ENCODE measurements at places on chromosomes 4 and X.

DNA sequence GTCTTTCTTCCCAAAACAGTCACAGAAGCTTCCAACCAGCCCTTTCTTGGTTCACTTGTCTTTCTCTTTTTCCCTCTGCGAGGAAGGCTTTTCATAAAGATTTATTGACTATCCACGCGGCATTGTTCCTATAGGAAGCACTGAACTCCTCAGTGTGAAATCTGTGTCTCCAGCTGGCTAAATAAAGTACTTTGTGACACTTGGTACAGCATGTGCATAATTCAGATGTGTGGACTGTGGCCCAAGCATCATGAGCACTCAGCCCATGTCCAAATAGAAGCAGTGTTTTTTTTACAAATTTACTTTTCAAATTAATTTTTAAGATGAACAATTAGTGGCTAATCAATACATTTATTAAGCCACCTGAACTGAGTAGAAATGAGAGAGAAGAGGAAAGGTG, 146.4 kb downstream of the EDA start:
- DNase-seq = no peak

- DNase-seq = no peak
Observed at GRCh38 chrX:72396117-72396516, 90.4 kb upstream of the CITED1 start.

GRCh38 chrX:136780763-136781162, at the start of gene ARHGEF6:
TSS of gene ARHGEF6 (minus strand) at chrX:136780932. CDS start at chrX:136780882, 50 bp downstream.
- peak; percentile 50 for DNase-seq

- no peak for DNase-seq
Observed at GRCh38 chr4:16659079-16659478, 239.4 kb downstream of the LDB2 start.

DNA sequence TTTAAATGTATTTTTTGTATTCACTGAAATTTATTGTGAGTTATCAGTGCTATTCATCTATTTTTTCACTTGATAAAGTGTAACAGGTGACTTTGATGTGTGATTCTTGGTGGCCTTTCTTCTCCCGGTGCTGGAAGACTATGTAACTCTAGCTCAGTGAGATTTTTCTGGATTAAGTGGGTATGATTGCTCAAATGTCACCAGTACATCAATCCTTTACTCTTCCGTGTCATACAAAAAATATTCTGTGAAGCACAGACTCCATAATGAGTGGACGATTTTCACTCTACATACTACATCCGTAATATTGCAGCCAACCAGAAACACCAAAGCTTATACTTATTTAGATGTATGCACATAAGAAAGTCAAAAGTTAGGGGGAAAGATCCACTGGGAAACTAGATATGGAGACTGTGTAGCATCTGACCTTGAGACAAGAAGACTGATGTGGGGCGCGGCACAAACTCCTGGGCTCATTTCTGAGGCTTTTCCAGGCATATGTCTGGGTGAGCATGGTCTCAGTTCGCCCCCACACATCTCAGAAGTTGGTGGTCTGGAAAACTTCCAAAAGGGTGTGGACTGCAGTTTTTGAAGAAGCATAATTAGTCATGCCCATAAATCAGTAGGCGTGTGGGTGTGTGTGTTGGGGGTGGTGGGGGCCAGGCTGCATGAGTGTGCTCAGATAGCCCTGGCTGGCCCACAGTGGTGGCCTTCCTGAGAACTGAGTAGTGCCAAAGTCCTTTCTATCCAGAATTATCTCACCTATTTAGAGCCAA, 53.9 kb upstream of the TENM3 start:
- DNase-seq = no peak

- DNase-seq = no peak
Observed at GRCh38 chrX:110145854-110146253, 142.9 kb downstream of the TMEM164 start.

DNA sequence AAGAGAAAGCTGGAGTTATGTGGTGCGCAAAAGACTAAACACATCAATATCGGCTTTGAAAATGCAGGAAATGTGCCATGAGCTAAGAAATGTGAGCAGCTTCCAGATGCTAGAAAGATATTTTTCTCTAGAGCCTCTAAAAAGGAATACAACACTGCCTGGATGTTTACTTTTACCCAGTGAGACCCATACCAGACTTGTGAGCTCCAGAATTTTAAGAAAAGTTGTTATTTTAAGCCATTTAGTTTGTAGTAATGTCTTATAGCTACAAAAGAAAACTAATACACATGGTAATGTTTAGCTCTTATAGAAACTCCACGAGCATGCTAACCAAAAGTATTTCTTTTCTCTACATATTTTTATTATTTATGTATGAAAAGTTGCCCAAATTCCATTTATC, 1389.4 kb downstream of the C4orf33 start:
- DNase-seq = no peak

GRCh38 chr4:160414496-160414895, 1311.6 kb downstream of the RAPGEF2 start:
- DNase-seq = no peak

DNA sequence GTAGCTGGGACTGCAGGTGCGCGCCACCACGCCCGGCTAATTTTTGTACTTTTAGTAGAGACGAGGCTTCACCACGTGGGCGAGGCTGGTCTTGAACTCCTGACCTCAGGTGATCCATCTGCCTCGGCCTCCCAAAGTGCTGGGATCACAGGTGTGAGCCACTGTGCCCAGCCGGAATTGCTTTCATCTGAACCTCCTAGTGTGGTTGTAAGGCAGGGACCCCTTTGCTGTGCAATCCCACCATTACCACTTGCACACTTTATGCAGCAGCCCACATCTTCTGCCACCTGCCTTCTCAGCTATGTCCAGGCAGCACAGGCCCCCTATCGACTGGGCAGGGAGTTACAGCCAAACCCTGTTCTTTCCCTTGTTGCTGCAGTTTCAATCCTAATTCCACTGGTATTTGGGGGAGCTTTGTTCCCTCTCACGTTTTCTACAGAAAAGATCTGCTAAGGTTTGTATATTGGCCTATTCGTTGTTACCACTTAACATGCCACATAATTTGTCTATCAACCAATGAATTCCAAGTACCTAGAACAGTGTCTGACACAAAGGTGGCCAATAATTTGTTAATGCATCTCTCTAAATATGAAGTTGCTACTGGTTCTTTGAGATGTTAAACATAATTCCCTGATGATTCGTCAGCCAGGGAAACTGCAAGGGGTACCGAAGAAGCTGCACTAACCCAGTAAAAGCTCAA, 6.5 kb downstream of the RPL39 start:
- DNase-seq = peak; percentile 35

- DNase-seq = peak; percentile 76
Observed at GRCh38 chrX:135740681-135741149, 27.3 kb downstream of the CT45A1 start.

GRCh38 chr4:137535718-137536117, 3.4 kb upstream of the PCDH18 start:
- no peak for DNase-seq

- DNase-seq = no peak
Observed at GRCh38 chr4:113764720-113765264, 3.3 kb upstream of the CAMK2D start.

DNA sequence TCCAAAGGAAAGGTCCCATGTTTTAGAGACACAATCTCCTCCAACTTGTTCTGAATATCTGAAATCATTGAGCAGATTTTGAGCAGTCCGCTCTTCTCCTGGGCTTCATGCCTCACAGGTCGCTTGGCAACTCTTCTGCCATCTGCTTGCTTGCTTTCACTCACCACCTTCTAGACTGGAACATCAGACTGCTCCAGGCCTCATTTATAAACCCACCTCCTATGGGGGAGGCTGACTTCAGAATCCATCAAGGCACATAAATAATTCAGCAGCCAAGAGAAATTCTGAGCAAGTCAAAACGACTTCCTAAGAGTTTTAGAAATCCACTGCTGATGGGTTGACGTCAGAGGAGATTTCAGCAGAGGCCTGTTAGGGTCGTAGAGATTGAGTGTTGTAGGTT, 64.1 kb downstream of the FAM184B start:
- no peak for DNase-seq

- DNase-seq = no peak
Observed at GRCh38 chrX:48458711-48459110, 11.3 kb downstream of the SLC38A5 start.

- DNase-seq = no peak
Observed at GRCh38 chr4:89814362-89814761, 22.6 kb downstream of the SNCA start.

DNA sequence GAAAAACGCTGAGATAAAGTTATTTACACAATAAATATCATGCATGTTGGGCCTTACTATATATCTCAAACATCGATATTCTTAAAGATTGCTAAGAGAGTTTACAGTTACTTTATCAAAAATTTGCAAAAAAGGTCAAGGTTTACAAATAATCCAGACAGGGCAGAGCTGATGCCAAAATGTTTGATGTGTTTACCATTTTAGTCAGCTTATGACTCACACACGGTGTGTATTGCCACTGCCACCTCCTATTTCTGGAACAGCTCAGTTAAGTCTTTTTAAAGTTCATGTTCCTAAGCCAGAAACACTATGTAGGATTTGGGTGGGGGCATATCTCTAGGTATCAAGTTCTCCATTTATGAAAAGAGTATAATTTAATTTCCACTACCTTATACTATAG, 580.6 kb downstream of the INPP4B start:
- no peak for DNase-seq

DNA sequence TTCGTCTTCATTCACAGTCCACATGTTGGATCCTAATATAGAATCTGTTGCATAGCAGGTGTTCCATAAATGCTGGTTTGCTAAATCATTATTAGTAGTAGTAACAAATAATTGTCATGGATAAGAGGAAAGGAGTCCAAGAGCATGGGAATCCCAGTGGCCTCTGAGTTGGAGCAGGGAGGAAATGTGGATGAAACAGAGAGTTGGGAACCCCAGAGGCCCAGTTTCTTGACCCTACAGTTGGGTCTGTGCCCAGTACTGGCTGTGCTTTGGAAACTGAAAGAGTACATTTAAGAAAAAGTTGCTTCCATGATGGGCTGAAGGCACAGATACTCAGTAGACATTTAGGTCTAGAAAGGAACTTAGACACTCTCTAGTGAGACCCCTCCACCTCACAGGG, 149.4 kb upstream of the PSAPL1 start:
- no peak for DNase-seq

DNA sequence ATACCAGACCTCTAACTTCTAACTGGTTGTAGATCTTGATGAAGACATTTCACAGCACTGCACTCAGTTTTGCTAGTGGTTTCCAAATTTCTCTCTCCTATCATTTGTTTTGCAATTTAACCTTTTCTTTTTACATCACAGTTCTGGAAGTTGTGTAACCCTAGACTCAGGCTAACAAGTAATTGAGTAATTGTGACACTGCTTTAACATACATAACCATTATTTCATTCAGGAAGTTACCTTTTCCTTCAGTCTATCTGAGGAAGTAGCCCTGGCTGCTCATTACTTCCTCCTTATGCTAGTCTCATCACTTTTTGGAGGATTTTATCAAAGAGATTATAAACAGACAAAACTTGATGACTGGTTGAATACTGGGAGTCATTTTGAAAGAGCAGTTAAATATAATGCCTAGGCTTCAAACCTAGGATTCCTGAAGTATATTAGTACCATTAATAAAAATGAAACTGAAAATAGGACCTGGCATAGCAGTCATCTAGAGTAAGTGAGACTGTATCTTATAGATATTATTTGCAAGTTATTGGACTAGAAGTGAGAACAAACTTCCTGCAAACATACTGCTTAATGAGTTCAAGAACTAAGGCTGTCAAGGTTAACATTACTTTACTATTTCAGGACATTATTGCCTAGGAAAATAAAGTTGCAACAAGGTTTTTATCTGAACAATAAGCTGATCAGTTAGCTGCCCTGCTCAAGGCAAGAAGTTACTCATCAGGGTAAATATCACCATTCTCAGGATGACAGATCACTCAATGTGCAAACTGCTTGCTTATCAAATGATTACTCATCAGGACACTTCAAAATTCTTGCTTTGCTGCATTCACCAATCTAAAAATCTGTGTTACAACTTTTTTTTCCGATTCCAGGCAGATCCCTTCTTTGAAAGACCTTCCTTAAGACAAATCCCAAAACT, 25.6 kb upstream of the TEX13C start:
- DNase-seq = peak; percentile 54

- no peak for DNase-seq
Observed at GRCh38 chr4:168028568-168028967, 63.8 kb upstream of the ANXA10 start.

- no peak for DNase-seq
Observed at GRCh38 chrX:152024710-152025109, 50.2 kb upstream of the GABRE start.

DNA sequence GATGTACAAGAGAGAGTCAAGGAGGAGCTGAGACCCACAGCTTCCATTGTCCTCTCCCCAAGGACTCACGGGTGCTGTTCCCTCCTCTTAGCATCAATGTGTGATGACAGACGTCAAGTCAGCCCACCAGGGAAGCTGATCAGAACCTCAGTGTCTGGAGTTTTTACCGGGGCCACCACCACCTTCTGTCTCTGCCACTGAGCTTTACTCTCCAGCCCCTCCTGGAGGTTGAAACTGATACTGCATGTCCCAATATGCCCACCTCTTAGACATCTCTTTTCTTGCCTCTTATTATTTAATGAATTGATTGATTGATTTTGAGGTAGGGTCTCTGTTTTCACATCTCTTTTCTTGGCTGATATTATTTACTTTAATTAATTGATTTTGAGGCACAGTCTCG, 10.3 kb upstream of the AKAP17A start:
- peak; percentile 84 for DNase-seq

DNA sequence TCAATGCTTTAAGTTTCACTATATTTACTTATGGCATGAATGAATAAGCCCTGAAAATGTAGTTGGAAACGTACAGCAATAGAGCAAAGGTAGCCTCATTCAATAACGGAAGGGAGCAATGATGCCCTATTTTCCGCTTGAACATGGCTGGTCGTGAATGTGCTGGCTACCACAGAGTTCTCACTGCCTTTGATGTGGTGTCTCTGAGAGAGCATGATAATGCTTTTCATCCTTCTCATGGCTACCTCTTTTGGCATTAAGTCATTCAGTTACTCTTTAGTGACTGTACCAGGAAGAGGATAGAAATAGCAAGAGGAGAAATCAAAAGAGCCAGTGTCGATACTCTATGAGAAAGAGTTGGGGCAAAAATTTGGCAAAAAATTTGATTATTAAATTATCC, 308.0 kb downstream of the PPP3CA start:
- no peak for DNase-seq

GRCh38 chr4:184983672-184984356, 34.5 kb upstream of the HELT start:
- peak; percentile 65 for DNase-seq

GRCh38 chrX:18034945-18035344, 173.8 kb upstream of the RAI2 start:
- DNase-seq = no peak

All from suppressor macrophage (primary cell).